NCI-H1417 treated with DMSO at 0.1 percent for 48 hours (cell line): ENCODE measurements at places on chromosomes 11 and 22.

GRCh38 chr11:57599381-57599780 is 1.9 kb downstream of the SERPING1 start:
- no peak for DNase-seq

DNA sequence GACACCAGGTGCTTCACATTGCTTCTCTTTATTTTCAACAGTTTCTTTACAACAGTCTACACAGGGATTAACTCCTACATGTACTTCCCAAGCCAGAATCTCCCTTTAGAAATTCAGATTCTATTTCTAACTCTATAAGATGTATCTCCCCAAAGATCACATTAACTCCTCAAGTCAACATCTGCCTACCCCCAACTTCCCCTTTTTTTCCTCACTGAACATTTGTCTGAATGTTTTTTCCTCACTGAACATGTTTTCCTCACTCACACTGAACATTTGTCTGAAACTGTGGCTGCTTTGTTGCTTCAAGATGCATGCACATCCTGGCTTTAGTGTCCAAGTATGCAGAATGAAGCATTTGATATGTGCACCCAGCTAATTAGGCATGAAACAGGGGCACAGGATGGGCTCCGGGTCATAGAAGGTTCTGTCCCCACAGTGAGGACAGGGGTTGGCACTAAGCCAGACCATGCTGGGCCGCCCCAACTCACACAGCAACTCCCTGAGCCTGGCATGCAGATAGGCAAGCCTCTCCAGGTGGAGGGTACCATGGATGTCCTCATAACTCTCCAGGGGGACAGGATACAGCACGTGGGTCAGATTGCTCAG is 11.3 kb downstream of the PRAME start:
- DNase-seq, result no peak

GRCh38 chr22:22388494-22388893 is 120.0 kb downstream of the ZNF280B start:
- no peak for DNase-seq

DNA sequence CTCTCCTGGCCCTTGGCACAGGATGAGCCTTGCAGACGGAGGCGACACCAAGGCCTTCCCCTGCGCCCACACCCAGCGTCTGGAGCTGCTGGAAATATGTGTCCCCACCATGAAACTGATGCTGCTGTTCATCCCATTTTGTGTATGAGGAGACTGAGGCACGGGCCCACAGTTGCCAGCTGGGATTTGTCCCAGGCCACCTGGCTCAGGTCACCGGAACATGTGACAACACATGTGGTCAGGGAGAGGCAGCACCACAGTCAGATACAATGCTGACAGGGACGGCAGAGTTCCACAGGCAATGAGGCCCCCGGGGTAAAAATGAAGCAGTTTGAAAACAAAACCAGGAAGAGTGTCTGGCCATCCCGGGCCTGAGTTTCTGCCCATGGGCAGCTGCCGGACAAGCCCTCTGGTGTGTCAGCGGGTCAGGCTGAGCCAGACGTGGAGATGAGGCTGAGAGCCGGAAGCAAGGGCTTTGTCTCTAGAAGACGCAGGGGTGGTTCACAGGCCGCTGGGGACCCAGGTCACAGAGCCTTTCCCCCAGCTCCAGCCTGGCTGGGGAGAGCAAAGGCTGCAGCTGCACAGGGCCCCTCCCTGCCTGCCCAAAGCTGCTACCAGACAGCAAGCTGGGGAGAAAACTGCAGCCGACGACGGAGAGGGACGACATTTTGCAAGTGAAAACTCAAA is 80.7 kb downstream of the CDKN1C start:
- no peak for DNase-seq

- DNase-seq, result no peak
Measured at GRCh38 chr11:7844986-7845385, 48.2 kb upstream of the OR5P2 start.

GRCh38 chr11:70645537-70645936 is 247.2 kb downstream of the CTTN start:
- no peak for DNase-seq

- no peak for DNase-seq
Measured at GRCh38 chr11:128603752-128604414, 16.5 kb upstream of the ETS1 start.

- DNase-seq, result no peak
Measured at GRCh38 chr11:103970701-103971249, 65.7 kb upstream of the DDI1 start.

- no peak for DNase-seq
Measured at GRCh38 chr22:50258361-50259292, 2.9 kb downstream of the MAPK12 start.

DNA sequence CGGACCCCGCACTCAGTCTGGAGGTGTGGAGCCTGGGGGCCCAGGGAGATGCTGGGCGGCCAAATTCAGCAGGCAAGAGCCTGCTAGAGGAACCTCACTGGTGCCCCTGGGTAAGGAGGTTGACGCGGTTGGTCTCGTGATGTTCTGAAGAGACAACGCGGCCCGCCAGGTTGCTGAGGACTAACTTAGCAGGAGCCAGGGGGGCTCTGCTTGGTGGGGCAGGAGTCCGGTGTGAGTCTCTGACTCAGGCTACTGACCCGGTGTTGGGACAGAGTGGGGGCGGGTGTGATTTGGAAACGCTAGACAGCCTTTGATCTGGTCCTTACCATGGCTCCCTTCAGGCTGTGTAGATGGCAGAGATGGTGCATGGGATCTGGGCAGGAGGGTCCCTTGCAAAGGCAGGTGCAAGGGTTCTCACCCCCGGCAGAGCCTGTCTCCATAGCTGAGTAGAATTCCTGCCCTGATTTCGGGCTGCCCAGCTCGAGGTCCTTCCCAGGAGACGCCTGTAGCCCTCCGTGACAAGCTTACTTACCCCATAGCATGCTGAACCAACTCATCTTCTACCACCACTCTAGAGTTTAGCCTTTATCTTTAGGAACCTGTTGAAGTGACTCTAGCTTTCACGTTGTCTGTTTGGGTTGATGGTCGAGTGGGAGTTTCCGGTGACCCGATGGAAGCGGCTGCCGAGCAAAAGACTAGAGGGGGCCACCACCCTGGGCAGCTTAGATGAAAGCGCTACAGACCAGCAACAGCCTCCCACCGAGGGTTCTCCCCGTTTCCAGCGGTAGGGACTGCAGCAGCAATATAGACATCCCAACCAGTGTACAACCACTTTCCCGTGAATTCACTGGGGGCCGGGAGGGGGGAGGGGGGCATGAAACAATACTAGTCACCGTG is 38.4 kb downstream of the KCNC1 start:
- DNase-seq, result no peak

DNA sequence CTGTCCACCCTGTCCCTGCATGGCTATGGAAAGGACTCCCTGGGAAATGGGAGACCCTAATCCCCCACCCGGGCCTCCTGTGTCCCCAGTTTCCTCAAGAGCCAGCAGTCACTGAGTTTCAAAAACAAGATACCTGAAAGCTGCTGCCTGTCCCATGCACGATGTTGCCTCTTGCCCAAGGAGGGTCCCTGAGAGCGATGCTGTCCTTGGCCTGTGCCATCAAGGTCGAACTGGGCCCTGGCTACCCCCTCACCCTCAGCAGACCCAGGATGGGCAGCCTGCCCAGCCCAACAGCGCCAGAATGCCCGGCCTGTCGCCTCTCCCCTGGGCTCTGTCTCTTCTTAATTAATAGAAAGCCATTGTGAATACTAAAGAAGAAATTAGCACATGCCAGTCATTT is 104.5 kb upstream of the LMO1 start:
- DNase-seq, result no peak

DNA sequence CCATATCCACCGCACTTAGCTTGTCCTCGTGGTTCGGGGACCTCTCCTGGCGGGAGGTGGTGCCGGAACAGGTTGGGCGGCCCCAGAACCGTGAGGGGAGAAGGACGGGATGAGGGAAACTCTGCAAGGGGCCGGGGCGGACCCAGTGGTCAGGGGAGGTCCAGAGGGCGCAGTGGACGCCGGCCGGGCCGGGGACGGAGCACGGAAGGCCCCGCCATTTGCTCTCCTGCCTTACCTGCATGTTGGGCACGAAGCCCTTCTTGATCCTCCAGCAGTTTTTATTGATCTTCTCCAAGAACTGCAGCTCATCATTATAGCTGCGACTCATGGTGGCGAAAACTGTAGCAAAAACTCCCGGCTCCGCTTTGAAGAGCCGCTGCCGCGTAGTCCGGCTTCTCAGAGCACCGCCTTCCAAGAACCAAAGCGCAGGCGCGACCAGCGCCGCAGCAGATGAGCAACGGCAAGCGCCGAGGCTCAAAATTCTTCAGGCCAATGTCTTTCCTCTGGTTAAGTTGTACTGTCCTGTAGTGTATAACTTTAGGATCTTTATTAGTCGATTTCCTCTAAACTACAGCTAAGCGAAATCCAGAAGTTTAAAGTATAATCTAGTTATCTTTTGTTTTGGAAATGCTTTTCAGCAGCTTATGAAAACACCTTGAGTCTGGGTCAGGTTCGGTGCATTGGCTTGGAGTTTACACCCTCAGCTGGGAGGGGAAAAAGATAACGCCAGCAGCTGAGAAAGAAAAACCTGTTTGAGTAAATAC is at the start of gene RTCB:
Gene RTCB (minus strand): TSS at position 419 of the 764 bp plus-strand sequence. CDS start 91 bp downstream, at position 328.
- DNase-seq, result peak; percentile 19

DNA sequence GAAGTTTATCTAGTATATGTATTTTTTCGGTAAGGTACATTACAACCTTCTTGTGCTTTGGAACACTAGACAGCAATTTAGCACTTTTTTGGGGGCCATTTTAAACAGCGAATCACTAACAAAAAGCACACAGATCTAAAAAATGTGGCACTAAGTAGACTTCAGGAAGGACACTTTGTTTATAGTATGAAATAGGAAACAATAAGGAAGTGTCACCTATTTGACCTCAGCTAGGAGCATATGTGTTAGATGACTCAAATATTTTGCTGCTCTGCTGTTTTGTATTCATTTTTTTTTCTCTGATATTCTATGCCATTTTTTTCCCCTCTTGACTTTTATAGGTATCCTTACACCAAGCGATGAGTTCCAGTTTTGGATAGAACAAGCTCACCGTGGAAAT is 5.6 kb downstream of the DYNC2H1 start:
- DNase-seq, result no peak

DNA sequence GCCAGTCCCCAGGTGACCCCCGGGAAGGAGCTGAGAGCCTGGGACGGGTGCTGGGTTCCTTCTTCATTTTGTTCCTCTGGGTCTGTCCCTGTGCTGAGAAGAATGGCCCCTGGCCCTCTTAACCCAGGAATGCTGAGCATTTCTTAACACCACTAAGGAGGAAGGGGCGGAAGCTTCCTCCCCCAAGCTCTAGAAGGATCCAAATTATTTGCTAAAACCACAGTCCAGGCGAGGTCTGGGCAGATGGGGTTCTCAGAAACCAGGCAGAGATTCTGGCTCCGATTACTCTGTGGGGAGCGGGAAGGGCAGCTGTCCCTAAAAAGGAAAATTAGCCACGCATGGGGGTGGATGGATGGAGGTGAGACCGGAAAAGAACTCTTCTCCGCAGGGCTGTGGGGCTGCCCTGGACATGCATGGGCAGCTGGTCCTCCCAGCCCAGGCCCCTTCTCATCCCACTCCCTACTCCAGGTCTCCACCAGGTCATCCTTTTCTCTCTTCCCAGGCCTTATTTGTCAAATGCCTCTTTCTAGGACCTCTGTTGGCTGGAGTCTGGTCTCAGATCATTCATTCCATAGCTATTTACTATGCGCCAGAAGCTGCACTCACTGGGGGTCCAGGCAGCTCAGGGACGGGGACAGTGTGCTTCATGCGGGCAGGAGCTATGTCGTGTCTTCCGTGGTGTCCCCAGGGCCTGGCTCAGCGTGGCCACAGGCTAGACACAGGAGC is 45.0 kb upstream of the MYH9 start:
- no peak for DNase-seq

DNA sequence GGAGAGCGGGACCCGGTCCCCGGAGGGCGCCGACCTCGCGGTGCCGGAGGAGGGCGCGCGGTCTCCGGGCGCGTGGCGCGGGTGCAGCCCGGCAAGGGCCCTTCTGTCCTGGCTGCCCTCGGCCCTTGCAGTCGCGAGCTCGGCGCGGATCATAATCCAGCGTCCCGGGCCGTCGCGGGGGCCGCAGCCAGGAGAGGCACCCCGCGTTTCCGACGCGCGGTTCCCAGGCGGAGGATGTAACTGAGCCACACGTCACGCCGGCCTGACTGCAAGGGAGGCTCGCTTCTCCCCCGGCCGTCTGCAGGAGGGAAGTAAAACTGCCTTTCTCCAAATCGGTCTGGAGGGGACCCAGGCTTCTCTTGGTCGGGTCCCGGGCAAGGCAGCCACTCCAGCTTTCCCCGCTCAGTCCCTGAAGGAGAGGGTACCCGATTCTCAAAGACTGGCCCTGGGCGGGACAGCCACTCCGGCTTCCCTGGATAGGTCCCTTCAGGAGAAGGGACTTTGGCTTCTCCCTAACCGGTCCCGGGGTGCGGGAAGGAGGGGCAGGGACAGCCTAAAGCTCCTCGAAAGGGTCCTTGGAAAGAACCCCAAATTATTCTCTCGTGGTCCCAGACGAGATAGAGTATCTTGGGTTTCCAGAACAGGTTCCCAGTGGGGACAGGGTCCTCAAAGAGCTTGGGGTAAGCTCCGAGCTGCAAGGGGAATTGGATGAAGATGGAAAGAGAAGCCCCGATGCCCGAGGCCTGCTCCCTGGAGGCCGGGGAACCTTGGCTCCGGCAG is 836 bp downstream of the SPON1 start:
- DNase-seq, result no peak

- DNase-seq, result no peak
Measured at GRCh38 chr22:40193429-40194421, 16.0 kb downstream of the TNRC6B start.

DNA sequence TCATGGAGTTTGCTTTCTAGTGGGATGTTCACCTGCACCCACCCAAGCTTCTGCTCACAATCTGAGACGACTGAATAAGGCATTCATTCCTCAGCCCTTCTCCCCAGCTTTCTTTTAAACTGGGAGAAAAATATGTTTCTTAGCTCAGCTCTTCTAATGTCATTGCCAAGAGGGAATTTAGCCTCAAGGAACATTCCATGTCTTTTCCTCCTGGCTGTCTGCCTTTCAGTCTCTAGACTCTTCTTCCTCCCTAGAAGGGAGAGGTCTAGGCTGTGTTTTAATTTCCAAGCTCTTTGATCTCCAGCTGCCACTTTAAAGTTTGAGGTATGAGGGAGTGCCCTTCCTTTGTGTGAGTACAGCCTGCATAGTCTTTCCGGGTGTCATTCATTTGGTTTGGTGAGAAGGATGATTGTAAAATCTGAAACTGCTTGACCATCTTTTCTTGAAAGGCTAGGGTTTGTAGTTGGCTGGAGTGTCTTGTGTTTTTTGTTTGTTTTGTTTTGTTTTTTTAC is 11.7 kb upstream of the HTATIP2 start:
- DNase-seq, result no peak

DNA sequence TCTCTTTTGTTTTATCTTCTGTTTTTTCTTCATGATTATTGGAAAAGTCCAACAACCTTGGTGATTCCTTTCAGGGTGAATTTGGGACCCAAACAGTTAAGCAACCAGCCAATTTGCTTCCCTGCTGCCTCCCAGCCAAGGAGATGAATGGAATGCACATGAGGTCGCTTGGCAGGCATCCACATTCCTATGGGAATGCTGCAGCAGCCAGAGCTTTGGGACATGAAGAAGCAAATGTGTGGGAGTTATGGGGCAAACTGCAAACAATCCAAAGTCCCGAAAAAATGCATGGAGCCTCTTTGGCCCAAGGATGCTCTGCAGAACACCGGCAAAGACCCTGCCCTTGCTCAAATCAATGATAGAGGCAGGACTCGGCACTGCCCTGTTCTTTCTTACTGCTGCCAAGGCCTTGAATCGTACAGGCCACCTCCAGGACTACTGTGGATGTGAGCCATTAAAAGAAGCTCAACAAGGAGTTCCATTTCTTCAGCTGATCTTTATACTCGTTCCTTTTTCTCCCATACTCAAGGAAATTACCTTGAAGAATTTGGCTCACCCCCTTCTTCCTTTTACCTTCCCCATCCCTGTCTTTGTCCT is 117.3 kb upstream of the TEAD1 start:
- no peak for DNase-seq
